Activated CD8-positive, alpha-beta memory T cell treated with anti-CD3 and anti-CD28 coated beads for 48 hours (primary cell): ENCODE measurements at places on chromosomes 5 and 9.

DNA sequence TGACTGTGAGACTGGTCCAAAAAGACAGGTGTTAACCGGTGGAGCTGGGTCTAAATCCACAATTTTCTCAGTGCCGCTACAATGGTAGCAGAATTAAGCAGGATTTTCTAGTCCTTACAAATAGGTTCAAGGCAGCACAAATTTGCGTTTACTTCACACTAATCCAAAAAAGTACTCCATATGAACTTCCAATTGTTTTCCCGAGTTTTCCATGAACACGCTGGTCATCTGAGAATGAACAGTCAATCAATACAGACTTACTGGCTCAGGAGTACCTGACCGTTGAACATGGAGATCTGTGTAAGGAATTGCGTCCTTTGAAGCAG lies 709 bp downstream of the SLC35D2 start:
- no peak for DNase-seq

DNA sequence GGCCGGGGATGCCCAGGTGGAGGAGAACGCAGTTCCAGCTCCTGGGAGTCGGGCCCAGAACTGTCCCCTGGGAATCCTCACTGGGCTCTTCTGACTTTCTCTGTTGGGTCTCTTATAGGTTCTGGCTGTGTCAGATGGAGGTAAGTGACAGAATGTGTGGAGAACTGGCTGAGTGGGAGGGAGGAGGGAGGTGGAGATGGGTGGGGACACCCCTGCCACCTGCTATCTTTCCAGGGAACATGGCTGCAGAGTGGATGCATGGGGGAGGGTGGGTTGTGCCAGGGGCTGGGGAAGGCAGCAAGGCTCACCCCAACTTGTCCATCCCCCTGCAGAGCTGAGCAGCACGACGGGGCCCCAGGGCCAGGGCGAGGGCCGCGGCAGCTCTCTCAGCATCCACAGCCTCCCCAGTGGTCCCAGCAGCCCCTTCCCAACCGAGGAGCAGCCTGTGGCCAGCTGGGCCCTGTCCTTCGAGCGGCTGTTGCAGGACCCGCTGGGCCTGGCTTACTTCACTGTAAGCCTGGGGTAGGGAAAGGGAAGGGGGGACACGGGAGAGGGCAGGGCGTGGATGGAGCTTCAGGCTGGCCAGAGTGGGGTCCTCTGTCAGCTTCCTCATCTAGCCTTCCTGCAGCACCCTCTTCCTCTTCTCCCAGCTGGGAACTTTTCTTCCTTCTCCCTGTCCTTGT lies 8.3 kb downstream of the RGS14 start:
- DNase-seq = no peak

GRCh38 chr5:8457187-8458037 lies 588.5 kb downstream of the MTRR start:
- peak; percentile 44 for DNase-seq

DNA sequence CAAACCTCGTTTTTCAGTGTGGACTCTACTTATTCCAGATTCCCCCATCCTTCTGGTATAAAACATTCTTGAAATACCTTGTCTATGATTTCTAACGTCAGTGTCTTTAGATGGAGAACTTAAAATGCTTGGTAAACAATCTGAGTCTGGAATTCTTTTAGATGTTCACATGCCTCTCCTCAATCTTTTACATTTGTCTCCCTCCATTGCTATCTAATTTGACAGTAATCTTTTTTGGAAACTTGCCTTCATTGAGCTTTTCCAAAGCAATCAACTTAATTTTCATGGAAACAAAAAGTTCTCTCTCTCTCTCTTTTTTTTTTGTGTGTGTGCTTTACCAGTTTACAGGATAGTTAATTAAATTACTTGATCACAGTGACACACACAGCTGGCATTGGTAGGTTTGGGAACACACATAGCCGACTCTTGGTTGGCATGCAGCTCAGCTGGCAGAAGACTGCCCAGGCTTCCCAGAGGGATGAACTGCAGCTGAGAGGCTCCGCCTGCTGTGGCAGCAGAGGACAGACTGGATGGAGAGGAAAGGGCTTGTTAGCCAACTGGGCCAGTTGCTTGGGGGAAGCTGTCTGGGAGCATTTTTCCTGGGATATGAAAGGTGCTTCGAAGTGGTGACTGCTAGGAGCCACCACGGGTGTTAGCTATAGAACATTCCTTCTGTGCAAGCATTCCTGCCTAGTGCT lies 271.3 kb downstream of the ZSWIM6 start:
- DNase-seq = no peak

- DNase-seq = no peak
Observed at GRCh38 chr9:80294318-80294717, 722.6 kb downstream of the TLE4 start.

DNA sequence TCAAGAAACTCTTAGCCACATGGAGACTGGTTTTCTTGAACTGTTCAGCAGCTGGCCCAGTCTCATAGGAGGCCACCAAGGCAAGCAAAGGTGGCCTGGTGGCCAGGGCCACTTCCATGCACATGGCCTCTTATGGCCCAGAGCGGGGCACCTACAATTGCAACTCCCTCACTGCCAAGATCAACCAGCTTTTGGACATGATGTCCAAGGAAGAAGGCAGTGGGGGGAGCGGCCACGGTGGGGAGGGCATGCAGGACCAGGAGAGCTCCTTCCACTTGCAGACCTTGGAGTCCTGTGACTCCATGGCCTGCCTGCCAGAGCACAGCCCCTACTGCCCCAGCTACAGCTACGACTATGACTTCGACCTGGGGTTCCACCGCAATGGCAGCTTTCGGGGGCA lies 398.9 kb upstream of the PTPRD start:
- DNase-seq = no peak

GRCh38 chr9:98570663-98571440 lies 137.9 kb downstream of the GABBR2 start:
- DNase-seq = no peak

DNA sequence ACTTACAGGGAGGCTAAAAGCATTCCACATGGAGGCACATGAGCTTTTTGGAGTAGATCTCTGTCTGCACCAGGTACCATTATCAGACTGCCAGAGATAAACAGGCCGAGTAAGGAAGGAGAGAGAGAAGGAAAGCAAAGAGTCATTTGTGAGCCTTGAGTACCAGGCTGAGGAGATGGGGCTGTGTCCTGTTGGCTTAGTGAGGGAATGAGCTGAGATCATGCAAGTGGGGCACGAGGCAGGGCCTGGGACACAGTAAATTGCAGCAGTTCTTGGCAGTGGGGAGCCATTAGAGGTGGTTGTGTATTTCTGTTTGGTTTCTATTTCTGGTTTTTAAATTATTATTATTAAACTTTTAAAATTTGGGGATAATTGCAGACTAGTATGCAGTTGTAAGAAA lies 53.3 kb downstream of the TSTD2 start:
- DNase-seq = no peak

GRCh38 chr9:31916591-31917241 lies 467.7 kb upstream of the ACO1 start:
- no peak for DNase-seq

- DNase-seq = no peak
Observed at GRCh38 chr5:143145243-143146160, 258.0 kb downstream of the NR3C1 start.

DNA sequence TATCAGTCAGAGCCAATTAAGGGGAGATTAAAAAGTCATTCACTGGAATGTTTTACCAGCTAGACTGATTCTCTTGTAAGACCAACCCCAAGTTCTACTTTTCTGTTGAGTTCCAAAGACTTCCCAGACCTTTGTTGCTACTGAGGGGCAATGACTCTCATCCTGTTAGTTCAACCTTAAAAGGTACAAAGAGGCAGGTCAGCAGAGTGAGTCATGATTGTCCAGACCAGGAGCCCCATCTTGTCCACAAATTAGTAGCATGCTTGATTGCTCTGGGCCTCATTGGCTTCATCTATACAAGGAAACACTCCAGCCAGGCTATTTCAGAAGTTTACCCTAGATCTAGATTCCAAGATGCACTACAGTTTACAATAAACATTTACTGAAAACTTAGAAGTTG lies 79.9 kb upstream of the IL7R start:
- no peak for DNase-seq

- no peak for DNase-seq
Observed at GRCh38 chr9:137166380-137167229, 3.2 kb downstream of the LRRC26 start.

GRCh38 chr5:150356575-150357294 lies 762 bp upstream of the TCOF1 start:
- no peak for DNase-seq

GRCh38 chr5:89071101-89071940 lies 188.3 kb upstream of the MEF2C start:
- DNase-seq = no peak

GRCh38 chr5:76389513-76390154 lies 13.5 kb upstream of the IQGAP2 start:
- DNase-seq = no peak

DNA sequence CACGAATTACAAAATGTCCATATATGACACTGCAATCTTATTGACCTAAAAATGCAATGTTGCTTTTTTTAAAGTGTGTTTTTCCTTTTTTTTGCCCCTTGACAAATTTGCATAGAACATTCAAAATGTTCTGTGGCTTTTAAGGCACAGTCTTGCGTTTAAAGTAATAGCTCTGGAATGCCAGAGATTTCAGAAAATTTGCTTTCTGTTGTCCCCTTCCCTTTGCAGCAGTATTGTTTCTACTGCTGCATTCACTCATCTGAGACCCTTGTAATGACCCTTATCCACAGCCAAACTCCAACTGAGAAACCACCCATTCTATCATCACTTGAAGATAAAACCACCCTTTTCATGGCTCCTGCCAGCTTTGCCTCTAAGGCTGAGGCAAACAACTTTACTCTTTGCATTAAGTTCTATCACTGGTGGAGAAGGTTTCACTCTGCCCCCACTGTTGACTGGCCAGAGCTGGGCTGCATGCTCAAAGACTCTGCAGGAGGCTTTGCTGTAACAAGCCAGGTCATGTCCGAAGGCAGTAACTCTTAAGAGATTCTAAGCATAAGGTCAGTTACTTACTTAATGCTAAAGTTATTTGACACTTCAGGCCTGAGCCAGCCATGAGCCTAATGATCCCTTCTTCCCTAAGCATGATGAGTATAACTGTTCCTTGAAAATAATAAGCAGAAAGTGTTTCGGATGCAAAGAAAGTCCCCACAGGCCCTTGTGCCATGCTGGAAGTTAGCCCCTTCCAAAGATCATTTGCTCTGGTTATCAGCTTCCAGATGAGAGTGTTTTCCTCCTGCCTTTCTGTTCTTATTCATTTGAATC lies 101.9 kb downstream of the CD180 start:
- DNase-seq = no peak

- DNase-seq = no peak
Observed at GRCh38 chr5:81268521-81269196, 32.7 kb upstream of the ZCCHC9 start.

DNA sequence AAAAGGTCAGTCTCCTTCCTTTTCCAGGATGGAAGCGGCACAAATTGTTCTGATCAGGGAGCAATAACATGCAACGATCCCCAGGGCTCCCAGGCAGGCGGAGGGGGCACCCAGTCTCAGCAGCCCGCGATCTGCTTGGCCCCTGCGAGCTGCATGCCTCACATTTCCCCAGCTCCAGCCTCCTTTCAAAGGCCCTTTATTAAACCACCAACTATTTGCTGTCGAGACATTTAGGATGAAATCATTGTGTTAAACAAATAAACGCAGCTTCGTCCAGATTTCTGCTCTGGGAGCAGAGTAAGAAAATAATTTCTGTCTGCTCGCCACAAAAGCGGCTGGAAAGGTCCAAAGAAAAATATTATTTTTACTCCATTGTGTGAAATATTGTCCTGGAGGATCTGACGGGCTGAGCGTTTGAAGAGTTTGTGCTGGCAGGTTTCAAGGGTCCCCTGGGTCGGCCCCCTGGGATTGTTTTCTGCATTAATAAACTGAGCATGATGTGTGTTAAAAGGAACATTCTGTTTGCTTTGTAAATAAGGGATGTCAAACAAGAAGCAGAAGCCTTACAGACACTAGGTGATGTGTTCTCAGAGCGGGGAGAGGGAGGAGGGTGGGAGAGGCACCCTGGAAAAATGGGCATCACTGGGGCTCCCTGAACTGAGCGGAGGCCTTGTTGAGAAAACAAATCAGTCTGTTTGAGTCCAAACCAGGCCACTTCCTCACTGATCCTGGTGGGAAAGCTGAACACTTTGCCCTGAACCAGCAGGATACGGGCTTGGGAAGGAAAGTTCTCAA lies 110.1 kb downstream of the FOXD1 start:
- no peak for DNase-seq

DNA sequence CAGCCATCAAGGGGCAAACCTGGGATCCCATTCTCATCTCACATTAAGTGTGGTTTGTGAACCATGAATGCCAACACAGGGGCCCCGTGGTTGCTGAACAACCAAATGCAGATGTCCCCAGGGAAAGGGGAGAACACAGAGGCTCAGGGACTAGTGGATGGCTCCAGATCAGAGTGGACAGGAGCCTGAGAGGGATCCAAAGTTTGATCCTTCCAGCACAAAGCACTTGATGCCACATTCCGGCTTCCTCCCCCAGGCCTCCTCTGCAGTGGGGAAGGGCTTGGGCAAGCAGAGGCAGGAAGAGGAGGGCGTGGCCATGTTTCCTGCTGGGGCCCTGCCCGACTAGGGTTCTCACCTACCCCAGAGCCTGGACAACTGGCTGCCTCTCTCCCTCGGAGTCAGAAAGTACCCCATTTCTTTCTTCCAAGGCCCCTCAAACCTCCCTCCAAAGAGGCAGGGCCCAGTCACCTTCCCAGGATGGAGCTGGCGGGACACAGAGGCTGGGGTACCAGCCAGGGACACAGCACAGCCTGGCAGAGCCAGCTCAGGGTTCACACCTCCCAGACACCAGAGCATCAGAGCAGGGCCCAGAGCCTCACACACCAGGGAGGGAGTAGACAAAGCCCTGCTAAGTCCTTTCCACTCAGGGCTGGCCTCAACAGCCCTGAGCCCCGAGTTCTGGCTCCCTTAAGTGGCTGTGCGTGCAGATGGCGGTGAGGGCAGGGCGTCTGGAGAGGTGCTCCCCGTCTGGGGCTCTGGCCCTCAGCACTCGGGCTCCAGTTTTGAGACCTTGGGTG lies 4.3 kb upstream of the RNF44 start:
- no peak for DNase-seq

DNA sequence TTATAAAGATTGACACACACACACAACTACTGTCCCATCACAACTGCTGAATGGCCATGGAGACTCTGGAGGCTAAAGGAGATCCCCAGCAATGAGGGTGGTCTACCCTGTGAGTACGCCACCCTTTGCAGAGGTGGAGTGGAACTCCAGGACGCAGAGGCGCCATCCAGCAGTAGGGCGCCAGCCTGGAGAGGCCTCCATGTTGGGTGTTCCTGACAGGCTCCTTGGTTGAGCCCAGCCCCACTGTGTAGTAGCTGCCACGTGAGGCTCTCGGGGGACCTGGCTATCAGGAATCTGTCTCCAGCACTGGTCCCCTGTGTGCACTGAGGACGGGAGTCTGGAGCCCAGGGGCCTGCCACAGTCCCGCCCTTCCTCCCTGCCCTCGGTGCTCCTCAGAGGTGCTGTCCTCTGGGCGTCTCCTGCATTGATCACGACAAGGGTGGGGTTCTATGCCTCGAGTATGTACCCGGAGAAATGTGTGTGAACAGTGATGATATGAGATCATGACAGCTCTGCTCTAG lies 72.3 kb downstream of the DAP start:
- no peak for DNase-seq

- no peak for DNase-seq
Observed at GRCh38 chr5:76854644-76855043, 4.8 kb downstream of the S100Z start.
